Globus pallidus (tissue), 1 donor: ENCODE measurements at places on chromosomes 6 and 20.

DNA sequence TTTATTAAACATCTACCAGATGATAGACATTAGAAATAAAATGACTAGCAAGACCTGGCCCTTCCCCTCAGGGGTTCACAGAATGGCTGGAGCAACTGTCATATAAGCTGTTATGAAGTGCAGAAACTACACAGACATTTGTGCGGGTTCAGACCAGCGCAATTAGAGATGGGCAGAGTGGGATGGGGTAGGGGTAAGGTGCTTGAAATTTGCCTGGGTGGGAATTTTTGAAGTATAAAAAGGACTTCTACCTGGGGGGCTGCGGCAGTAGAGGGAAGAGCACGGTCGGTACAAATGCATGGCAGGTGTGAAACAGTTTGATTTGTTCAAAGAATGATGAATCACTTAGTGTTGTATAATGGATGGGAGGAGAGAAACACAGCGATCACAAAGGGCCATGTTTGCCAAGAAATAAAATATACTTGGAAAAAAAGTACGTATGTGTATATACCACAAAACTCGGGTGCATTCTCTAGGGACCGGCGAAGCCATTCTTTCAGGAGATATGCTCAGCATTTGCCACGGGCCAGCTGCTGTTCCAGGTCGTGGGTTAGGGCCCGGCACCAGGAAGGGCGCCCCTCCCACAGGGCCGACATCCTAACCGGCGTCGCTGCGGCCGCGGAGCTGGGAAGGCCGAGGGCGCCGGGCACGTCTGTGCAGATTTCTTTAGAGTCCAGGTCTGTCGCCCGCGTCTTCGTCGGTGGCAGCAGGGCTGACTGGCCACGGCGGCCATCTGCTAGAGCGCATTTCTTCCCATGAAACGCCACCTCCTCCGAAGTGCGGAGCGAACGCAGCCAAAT lies 809 bp upstream of the NOL7 start:
- peak; percentile 24 for DNase-seq

DNA sequence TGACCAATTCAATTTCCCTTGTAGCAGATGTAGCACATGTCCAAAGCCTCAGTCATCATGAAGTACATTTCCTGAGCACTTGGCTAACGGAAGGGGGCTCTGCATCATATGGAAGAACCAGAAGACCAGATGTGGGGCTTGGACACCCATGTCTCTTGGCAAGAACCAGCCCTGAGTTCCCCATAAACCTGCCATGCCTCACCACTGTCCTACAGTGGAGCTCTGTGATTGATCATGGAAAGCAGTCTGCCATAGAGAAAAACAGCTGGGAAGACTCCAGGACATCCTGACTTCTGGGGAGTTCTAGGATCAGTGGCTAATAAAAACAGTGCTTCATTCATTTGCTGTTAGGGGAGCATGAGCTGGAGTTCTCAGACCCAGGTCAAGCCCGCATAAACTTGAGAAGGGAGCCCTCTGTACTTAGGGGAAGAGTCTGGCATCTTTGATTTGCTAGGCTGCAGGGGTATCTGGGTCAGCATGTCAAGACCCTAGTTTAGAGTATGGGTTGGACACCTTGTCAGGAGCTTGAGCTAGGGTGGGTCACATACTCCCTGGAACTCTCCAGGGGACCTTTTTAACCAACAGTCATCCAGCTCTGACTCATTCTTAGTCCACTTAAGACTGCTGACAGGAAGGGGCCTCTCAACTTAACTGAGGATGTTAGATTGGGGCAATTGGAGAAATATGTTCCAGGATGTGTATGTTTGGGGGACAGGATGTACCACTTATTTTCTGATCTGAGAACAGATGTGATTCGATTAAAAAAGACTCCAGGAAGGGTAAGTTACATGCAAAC lies 26.3 kb upstream of the TRAM2 start:
- DNase-seq: no peak

GRCh38 chr20:59104831-59105230 lies 58.8 kb upstream of the ZNF831 start:
- DNase-seq: no peak

GRCh38 chr6:46305833-46306232 lies 135.1 kb upstream of the ENPP5 start:
- no peak for DNase-seq

- DNase-seq: no peak
These were observed 83.2 kb downstream of the DLL1 start for GRCh38 chr6:170207586-170208181.

GRCh38 chr6:135228486-135228885 lies 47.4 kb downstream of the MYB start:
- no peak for DNase-seq

DNA sequence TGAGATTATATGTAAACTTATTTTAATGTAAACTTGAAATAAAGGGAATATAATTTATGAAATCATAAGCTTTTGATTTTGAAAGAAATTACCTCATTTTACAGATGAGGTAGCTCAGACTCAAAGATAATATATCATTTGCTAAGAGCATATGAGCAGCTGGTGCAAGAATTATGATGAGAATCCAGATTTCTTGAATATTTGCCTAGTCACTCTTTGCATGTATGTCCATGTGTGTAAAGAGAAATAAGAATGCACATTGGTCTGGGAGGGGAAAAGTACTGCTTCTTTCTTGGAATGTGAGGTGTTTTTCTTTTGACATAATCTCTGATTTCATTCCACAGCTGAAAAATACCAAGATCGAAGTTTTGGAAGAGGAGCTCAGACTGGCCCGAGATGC lies 11.1 kb upstream of the SNRNP48 start:
- no peak for DNase-seq

- no peak for DNase-seq
These were observed at the start of gene ADGRF1 for GRCh38 chr6:47042275-47042791. TSS of gene ADGRF1 (minus strand) at chr6:47042332. CDS start at chr6:47029061, 13,271 bp downstream.

GRCh38 chr6:55953335-55953734 lies 77.9 kb upstream of the BMP5 start:
- DNase-seq: no peak

DNA sequence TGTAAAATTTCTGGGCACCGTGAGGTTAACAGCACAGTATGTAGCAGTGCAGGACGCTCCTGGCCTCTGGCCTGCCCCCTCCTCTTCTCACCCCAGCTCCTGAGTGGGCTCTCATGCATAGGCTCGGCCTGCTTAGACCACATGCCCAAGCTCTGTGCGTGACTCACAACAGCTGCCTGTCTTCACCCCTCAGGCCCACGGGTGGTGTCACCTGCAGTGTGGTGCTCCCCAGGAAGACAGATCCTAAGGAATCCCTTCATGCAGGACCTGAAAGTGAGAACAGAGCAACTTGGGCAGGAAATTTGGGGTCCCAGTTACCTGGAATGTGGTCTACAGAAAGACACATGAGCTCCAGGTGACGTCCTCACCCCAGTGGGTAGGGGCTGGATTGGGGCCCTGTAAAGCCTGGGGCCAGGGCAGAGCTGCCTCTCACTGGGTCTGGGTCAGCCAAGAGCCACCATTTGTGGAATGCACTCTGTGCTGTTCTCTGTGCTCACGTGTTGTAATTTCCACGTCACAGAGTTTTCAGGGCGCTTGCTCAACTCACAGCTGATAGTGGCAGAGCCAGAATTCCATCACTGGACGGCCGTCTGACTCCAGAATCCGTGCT lies 37.0 kb upstream of the PXDC1 start:
- no peak for DNase-seq

- no peak for DNase-seq
These were observed 1.4 kb downstream of the FGD2 start for GRCh38 chr6:37006793-37007339.

DNA sequence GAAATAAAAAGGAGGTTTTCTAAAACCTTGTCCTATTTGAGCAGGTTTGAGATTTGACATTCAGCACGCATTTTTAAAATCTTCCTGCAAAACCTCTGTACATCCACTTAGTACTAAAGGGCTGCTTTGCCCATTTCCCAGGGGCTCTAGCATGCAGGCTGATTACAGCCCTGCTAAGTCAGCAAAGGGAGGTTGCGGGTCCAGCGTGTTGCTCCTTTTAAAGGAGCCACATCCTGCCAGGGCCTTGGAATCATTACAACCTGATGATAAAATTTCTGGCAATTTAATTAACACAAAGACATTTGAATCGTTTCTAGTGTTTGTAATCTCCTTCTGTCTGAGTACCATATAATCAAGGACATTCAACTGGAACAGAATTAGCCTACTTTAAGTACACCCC lies 455.1 kb upstream of the CITED2 start:
- DNase-seq: no peak

GRCh38 chr6:151275566-151275965 lies 35.8 kb downstream of the AKAP12 start:
- no peak for DNase-seq

DNA sequence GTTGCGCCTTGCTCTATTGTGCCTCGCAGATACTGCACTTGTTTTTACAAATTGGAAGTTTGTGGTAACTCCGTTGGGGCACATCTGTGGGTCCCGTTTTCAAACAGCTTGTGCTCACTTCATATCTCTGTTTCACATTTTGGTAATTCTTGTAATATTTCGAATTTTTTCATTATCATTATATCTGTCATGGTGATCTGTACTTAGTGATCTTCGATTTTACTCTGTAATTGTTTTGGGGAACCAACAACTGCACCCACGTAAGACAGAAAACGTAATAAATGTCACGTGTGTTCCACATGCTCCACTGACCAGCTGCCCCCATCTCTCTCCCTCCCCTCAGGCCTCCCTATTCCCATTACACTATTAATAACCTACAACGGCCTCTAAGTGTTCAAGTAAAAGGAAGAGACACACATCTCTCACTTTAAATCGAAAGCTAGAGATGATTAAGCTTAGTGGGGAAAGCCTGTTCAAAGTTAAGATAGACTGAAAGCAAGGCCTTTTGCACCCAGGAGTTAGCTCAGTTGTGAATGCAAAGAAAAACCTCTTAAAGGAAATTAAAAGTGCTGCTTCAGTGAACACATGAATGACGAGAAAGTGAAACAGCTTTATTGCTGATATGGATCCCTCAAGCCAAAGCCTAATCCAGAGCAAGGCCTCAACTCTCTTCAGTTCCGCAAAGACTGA lies 26.9 kb downstream of the TTLL2 start:
- no peak for DNase-seq

GRCh38 chr20:41047279-41047974 lies 18.8 kb downstream of the TOP1 start:
- no peak for DNase-seq

- DNase-seq: no peak
These were observed 372.2 kb downstream of the NRN1 start for GRCh38 chr6:5634525-5634924.

GRCh38 chr20:42179768-42180167 lies 561.6 kb upstream of the CHD6 start:
- no peak for DNase-seq

GRCh38 chr6:34771727-34772126 lies 14.4 kb downstream of the SNRPC start:
- no peak for DNase-seq

DNA sequence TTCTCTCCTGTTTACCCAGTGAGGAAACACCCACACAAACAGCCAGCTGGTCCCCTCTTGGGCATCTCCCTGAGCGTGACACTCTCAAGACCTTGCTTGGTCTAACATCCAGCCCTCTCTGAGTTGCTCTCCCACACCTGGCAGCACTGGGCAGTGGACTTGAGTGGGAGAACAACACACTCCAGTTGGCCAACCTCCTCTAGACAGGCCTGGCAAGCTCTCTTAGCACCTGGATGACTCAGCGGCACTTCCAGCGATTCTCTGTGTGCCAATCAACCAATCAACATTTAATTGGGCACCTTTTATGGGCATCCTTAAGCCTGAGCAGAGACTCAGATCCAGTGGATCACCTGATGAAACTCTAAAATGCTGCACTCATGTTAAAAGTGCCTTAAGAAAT lies 76.6 kb upstream of the QKI start:
- no peak for DNase-seq

GRCh38 chr20:64080013-64080812 lies at the start of gene OPRL1:
TSS of gene OPRL1 (plus strand) at chr20:64080082. CDS start at chr20:64092721, 12,639 bp downstream.
- no peak for DNase-seq
